Stromal cell of bone marrow (primary cell): ENCODE measurements at places on chromosomes 3 and 15.

GRCh38 chr3:17585394-17586325 lies 156.8 kb downstream of the TBC1D5 start:
- DNase-seq, result no peak

GRCh38 chr3:12894629-12895028 lies 53.3 kb upstream of the RPL32 start:
- DNase-seq, result no peak

- no peak for DNase-seq
Observed at GRCh38 chr3:52463416-52463815, 8.0 kb downstream of the NISCH start.

- no peak for DNase-seq
Observed at GRCh38 chr15:90209591-90209990, 8.5 kb downstream of the SEMA4B start.

- DNase-seq, result no peak
Observed at GRCh38 chr15:82653483-82654168, 6.5 kb upstream of the CPEB1 start.

- DNase-seq, result no peak
Observed at GRCh38 chr3:166351461-166351860, 514.2 kb upstream of the BCHE start.

DNA sequence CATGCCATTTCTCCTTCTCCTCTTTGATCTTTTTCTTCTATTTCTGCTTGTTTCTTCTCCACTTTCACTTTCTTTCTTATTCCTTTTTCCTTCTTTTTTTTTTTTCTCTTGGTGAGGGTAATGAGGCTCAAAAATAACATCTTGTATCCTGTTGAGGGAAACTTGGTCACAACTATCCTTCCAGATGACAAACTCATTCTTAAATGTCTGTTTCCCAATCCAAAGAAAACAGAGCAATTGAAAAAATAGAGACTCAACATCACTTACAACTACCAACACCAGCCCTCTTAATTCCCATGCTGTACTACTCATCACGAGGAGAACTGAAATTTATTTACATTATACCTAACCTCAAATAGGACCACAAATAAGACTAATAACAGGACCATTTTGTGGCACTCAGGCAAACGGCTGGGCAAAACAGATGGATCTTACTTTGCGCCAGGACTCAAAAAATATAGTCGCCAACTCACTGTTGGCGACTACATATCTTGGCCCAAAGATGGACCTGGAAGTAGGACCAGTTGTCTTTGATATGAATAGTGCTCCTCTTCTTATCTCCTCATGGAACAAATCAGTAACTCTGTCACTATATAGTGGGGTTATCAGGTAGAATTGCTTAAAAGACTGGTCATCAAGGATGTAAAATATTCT lies 343.9 kb downstream of the ZBTB20 start:
- peak; percentile 21 for DNase-seq

GRCh38 chr3:13414040-13414729 lies 5.9 kb downstream of the NUP210 start:
- DNase-seq, result no peak

DNA sequence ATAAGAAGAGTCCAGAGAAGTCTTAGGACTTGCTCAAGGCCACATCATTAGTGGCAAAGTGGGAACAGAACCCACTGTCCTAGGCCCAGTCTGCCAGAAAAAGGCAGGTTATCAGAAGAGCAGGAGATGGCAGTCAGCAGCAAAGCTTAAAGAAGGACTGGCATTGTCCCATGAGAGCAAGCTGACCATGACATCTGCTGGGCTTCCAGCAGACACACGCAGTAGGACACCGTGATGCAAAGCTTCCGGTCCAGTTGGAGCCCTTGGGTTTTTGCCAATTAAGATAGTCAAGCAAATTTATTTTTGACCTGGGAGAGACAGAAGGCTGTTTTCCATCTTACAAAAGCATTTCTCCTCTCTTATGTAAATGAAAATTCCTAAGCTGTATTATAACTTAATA lies 42.1 kb downstream of the ZBTB38 start:
- no peak for DNase-seq

DNA sequence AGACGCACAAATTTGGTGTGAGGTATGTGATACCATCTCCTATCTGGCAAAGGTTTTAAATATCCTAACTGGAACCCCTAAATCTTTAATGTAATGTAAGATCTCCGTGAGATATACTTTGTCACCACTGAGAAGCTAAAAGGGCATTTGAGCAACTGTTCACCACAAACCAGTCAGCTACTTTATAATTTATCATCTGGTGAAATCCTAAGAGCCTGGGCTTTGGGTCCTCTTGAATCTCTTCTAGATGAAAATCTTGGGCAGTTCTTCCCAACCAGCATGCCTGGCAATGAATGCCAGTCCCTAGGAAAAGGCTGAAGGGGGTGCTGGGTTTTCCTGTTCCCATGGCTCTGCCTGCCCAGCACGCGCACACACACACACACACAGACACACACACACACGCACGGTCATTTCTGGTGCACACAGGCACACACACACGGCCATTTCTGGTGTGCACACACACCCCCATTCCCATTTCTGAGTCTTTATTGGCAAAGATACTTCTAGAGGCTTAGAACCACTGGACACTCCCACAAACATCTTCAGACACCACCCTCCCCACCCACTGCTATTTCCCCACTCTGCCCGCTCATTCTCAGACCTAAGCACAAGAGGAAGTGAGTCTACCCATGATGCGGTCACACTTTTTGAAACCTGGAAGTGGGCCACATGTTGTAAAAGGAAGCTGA lies 72.6 kb downstream of the MYO1E start:
- peak; percentile 98 for DNase-seq

GRCh38 chr3:186461141-186461540 lies 83.0 kb downstream of the CRYGS start:
- peak; percentile 66 for DNase-seq
